ENCODE measurements at places on chromosomes 5 and 9. TPM values are rescaled to one million over a fixed set of nuclear protein-coding genes. Genes with fewer than 3 reads are reported as not detected.

The ERGIC1 gene
- 118 TPM for polyA plus RNA-seq

The SLC6A3 gene
- polyA plus RNA-seq = 0.41 TPM

The TCERG1 gene
- 126 TPM for polyA plus RNA-seq

The CNTNAP3B gene
- 13.9 TPM for polyA plus RNA-seq

The GPR150 gene
- not detected for polyA plus RNA-seq

The ARHGEF28 gene
- polyA plus RNA-seq = 49.2 TPM

The PROB1 gene
- 3.4 TPM for polyA plus RNA-seq

The CCDC187 gene
- 2.3 TPM for polyA plus RNA-seq

The SCAI gene
- 12.4 TPM for polyA plus RNA-seq

The MAMDC2 gene
- 6.6 TPM for polyA plus RNA-seq

The COL15A1 gene
- polyA plus RNA-seq = 30.1 TPM

The DNAJC21 gene
- 77.2 TPM for polyA plus RNA-seq

The TEX48 gene
- polyA plus RNA-seq = not detected

The QRFP gene
- 0.38 TPM for polyA plus RNA-seq
